ENCODE measurements at places on chromosomes 13 and 19.

DNA sequence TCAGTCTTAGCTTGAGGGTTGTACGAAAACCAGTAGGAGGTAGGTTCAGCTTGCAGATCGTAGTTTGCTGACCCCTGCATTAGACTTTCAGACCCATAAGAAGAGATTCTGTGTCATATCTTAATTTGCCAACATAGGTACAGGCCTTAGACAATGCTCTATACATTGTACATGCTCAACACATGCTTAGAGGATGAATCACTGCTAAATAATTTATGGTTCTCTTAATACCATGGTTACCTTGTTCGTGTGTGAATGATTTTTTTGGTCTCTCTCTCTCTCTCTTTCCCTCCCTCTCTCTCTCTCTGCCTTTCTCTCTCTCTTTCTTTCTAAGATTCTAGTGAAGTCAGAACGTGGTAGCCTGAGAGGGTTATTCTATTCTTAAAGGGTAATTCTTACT is 112.2 kb downstream of the FGF14 start:
- no peak for DNase-seq

GRCh38 chr19:52492994-52493470 is 34.4 kb upstream of the ZNF808 start:
- DNase-seq: peak; percentile 15

DNA sequence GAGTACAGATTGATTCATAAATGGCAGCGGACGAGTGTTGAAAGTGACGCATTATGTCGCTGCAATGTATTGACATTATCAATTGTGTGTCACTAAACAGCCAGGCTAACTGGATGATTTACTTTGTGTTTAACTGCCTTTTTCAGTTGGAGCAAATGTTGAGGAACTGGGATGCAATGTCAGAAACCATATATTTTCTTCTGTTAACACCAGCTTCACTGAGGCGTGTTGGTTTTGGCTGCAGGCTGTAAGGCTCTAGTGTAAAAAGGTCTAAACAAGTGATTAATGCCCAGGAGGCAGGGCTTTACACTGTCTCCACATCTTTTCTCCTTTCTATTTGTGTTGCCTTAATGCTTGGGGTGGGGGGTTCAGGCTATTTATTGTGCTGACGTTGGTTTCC is 80.1 kb downstream of the GGACT start:
- DNase-seq: no peak

GRCh38 chr19:14972676-14973075 is 7.0 kb downstream of the SLC1A6 start:
- DNase-seq: no peak

DNA sequence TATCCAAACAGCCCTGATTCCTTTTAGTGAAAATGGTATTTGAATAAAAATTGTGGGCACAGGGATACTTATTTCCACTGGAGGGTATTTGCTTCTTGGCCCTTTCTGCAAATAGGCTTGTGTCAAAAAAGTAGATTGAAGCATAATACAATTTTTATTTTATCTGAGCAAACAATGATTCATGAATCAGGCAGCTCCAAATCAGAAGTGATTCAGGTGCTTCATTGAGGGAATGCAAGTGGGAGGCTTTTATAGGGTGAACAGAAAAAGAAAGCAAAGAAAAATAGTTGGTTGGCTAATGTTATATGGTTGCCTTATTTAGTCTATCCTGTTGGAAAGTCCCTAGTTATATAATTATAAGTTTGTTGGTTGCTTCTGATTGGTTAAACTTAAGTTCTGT is 117.9 kb downstream of the ITGBL1 start:
- no peak for DNase-seq

- DNase-seq: no peak
Measured at GRCh38 chr19:1295169-1296012, 9.7 kb downstream of the EFNA2 start.

- DNase-seq: no peak
Measured at GRCh38 chr13:28136916-28137315, 1.4 kb upstream of the PAN3 start.

DNA sequence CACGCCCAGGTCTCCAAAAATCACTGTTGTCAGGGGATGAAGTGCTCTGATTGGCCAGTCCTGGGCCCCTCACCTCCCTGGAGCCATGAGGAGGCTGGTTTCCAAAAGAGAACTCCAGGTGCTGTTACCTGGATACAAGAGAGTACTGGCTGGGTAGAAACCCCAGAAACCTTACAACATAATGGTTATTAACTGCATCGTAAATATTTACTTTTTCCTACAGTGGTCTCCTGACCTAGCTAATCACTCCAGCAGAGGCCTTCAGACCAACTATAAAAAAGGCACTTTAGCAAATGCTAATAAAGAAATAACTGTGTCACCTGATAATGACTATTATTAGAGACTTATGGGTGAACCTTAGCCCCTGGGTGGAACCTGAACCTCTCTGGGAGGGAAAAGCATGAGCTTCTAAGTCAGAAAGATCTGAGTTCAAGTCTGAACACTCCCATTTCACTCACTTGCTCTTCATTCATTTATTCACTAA is 1.5 kb upstream of the IGSF23 start:
- no peak for DNase-seq

GRCh38 chr13:46197299-46198048 is 14.3 kb upstream of the LRRC63 start:
- no peak for DNase-seq

GRCh38 chr13:65926750-65927171 is 1303.4 kb downstream of the PCDH9 start:
- DNase-seq: peak; percentile 38

DNA sequence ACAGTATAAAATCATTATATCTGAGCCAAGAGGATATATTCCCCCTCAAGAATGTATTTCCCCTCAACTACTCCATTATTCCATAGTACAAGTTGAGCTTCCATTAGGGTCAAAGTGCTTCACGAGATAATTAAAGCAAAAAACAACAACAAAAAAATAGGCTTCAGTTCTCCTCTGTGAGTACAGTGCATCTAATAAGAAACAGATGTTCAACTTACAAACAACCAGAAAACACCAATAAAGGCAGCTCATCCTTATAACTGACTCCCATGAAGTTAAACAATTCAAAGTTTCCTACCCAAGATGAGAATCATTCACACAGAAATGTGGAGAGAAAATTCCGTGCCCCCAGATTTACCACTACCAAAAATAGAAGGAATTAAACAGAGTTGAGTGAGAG is 854.4 kb downstream of the PCDH9 start:
- DNase-seq: no peak

GRCh38 chr19:32802840-32803239 is 66.7 kb downstream of the SLC7A9 start:
- no peak for DNase-seq

GRCh38 chr19:44942067-44942571 is at the start of gene APOC4:
APOC4 (plus strand) TSS chr19:44942237; CDS start chr19:44942278, 41 bp downstream.
- DNase-seq: no peak

DNA sequence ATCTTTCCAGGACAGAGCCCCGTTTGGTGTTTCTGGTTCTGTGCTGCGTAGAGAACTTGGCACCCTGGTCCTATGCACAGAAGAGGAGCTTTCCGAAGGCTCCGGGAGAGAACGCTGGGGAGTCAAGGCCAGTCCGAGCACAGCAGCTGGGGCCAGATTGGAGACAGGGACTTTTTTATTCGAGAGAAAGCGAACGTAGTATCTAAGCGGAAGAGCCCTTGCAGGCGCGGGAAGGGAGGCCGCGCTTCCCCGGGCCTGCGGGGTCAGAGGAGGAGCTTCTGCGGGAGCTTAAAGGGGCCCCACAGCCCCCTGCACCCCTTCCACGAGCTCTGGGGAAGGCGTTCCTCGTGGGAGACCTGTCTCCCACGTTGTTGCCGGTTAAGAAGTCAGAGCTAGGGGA is 48.6 kb upstream of the ARHGEF7 start:
- DNase-seq: peak; percentile 30

- no peak for DNase-seq
Measured at GRCh38 chr13:108993346-108993745, 363.9 kb downstream of the MYO16 start.

DNA sequence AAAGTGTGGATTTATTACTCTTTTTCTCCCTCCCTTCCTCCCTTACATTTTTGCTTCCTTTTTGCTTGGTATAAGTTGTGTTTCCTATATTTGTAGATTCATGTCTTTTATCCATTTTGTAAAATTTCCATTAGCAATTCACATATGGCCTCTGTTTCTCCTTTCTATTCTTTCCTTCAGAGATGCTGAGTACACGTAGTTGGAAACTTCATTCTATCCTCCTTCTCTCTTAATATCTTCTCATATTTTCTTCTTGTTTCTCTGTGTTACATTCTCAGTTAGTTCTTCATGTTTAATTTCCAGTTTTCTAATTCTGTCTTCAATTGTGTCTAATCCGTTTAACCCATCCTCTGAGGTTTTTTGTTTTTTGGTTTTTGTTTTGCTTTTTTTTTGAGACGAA is 188.9 kb downstream of the ZIC5 start:
- no peak for DNase-seq

DNA sequence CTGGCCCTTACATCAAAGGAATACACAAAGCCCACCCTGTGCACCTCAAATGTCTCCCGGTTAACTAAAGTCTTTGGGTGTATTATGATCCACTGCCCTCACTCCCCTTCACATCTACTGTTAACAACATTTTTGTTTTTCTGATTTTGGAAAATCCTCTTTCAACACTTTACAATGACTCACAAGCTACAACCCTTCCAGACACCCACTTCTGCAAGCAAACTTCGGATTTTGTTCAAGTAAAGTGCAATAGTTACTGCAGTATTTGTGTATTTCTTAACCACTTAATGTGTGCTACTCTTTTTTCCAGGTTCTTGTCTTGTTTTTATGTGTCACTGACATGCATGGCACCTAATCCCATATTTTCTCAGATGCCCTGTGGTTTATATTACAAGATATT is 101.1 kb downstream of the EDNRB start:
- DNase-seq: no peak

GRCh38 chr13:53781941-53782340 is 753.3 kb downstream of the OLFM4 start:
- no peak for DNase-seq

DNA sequence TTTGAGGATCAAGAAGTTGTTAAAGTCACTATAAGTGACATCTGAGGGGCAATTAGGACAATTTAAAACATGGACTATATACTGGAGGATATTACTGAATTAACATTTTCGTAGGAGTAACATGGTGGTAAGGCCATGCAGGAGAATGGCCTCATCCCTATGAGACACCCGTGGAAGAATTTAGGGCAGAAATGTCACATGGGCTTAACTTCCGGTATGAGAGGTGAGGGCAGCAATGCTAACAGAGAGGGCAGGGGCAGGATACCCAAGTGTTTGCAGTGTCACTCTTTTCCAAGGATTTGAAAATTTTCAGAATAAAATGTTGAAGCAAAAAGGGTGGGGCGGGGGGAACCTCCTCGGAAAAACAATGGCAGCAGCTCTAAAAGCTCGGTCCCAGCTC is 23.6 kb downstream of the RANBP3 start:
- DNase-seq: no peak

GRCh38 chr13:94557684-94558235 is 38.2 kb downstream of the TGDS start:
- no peak for DNase-seq

DNA sequence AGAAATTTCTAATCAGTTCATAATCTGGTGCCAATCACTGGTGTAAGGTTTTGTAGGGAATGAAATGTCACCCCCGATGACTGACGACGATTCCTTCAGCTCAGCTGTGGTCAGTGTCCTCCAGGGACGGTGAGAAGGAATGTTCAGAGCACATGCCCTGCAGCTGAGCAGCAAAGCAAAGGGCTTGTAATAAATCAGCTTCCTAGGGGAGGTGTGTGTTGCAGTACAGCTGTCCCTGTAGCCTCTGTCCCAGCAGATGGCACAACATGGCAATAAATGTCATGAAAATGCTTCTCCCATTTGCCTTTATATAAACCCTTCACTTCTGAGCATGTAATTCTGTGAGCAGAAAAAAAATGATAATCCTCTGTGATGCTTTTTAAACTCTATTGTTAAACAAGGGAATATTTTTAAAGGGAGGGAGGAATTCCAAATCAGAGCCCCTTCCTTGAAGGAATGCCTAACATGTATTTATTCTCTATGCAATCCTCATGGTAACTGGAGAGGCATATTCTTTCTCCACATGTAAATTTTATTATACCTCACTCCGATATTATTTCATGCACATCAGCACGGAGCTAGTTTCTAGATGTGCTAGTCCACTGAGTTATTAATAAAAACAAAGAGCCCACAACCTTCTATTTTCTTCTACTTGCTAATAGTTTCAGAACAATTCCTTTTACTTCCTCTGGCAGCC is 102.5 kb downstream of the FAM216B start:
- DNase-seq: no peak

GRCh38 chr13:110415669-110416068 is 108.6 kb downstream of the COL4A2 start:
- DNase-seq: no peak

GRCh38 chr13:75458696-75459422 is 23.1 kb downstream of the TBC1D4 start:
- DNase-seq: peak; percentile 41

GRCh38 chr13:44938854-44939253 is 50.4 kb downstream of the NUFIP1 start:
- no peak for DNase-seq

DNA sequence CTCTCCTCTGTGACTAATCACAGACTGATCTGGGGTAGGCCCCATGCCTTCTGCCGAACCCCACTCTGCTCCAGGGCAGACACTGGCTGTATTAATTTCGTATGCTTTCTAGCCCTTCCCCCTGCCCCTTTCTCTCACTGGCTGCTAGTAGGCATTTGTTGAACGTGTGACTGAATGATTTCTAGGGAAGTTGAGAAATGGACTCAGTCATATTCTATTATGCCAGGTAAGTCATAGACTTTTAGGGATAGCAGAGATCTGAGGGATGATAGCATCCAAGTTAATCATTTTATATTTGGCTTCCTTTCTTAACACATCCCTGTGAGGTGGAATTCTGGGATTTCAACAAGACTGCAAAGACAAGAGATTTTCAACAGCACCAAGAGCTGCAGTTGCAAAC is 166.4 kb downstream of the FGF9 start:
- no peak for DNase-seq

GRCh38 chr13:48976576-48977285 is 1.0 kb downstream of the FNDC3A start:
- no peak for DNase-seq

DNA sequence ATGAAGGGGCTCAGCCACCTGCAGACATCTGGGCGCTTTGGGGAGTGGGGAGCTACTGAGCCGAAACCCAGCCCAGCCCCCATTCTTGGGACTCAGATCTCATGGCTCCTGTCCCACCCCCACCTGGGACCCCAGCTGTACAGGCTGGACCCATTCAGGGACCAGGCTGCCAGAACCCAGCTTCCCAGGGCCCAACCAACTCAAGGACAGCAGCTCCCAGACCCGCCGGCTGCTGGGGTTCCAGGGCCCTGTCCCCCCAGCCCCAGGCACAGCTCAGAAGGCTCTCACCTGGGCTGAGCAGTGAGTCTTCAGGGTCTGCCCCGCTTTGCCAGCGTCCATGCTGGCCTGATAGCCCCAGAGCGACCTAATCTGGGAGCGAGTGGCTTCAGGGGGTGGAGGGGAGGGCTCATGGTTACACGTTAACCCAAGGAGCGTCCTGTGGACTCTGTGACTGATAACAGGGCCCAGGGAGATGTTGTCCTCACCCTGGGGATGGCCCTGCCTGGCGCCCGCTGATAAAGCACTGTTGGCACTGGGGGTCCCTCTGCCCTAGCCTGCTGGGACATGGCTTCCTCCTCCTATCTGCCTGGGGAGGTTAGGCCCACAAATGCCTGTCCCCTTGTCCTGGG is at the start of gene TMEM86B:
TMEM86B (minus strand) TSS at position 361 of the 629 bp plus-strand sequence; CDS start at position 339, 22 bp downstream.
- no peak for DNase-seq

Data from left ventricle myocardium inferior (tissue), 1 donor.